Activated naive CD4-positive, alpha-beta T cell treated with anti-CD3 and anti-CD28 coated beads, Interleukin-2, amount 50 U/mL, for 16 hours (primary cell): ENCODE measurements at places on chromosomes 12 and 14.
A peak's percentile ranks its signal among the peaks of the same experiment; 100 is the strongest.

DNA sequence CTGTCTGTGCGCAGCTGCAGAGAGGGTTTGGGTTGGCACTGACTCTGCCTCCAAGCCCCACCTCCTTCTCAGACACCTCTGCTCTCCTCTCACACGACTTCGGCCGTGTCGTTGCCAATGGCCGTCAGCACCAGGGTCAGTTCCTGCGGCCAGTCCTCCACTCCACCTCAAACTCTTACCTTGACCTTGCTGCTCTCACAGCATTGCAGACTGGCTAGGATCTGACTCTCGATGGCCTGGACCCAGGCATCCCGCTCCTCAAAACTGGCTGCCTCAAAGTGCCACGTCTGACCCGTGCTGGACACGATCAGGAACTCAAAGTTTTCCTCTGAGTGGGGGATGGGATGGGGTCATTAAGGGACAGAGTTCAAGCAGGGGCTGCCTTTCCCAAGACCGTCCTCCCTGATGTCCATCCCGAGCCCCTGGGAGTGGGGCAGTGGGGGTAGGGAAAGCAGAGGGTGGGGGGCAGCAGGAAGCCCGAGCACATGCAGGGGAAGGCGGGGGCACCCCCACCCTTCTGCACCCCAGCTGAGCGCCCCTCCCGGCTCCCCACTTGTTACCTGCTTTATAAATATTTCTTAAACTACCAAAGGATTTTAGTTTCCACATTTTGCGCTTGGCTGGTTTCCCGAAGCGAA, 10.7 kb downstream of the AGAP2 start:
- no peak for DNase-seq

GRCh38 chr14:21038441-21039422, 3.4 kb upstream of the RNASE7 start:
- no peak for DNase-seq

DNA sequence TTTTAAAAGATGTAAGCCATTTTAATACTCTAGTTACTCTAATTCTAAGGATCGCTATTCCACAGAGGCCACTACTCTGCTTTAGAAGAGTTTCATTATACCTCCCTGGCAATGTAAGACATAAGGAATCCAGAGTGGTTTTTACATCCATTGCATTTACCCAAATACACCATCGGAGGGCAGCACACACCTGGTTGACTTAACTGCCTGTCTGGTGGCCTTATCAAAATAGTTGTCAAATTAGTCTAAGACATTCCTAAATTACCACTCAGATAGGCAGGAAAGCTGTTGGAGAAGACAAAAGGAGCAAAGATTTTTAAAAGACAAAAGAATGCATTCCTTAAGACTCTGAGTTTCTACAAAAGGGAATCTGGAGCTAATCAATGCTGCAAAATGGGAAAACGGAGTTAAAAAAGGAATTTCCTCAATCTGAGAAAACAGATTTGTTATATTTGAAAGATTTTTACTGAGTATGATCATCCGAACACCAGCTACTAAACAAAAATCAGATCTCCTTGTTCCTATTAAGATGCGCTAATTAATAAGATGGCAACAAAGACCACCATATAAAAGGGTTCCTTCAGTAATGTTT, 33.8 kb upstream of the FGD4 start:
- peak; percentile 16 for DNase-seq

DNA sequence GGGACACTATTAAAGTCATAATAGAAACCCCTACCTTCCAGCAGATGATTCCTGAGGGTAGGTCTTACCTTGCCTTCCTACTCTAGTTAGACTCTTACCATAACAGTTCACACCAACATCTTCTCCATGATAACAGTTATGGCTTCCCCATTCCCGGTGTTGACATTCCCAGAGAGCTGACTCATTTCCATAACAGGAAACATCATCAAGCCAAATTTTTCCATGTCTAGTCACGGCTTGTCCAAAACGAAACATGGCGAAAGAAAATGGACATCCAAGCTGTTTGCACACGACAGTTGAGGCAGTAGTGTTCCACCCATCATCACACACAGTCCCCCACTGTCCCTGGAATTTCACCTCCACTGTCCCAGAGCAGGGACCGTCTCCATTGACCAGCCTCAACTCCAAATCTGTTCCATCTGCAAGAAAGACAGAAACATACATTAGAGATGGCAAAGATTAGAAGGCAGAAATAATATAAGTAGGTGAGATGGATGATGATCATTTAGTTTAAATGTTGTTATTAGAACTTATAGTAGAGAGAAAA, 10.6 kb downstream of the CD163L1 start:
- no peak for DNase-seq

DNA sequence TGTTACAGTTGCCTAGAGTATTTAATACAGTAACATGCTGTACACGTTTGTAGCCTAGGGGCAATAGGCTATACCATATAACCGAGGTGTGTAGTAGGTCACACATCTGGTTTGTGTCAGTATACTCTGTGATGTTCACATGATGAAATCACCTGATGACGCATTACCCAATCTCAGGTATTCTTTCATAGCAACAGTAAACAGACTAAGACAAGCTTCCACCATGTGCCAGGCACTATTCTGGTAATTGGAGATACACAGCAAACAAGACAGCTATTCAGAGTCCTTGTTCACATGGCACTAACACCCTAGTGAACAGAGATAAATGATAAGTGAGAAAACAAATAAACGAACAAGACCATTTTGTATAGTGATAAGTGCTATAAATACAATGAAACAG, 3.8 kb upstream of the PDE3A start:
- DNase-seq = no peak

GRCh38 chr12:93518725-93519124, 51.4 kb downstream of the MRPL42 start:
- no peak for DNase-seq

GRCh38 chr14:72975770-72976169, 49.5 kb downstream of the DCAF4 start:
- DNase-seq = no peak

- no peak for DNase-seq
Measured at GRCh38 chr12:92012691-92013090, 133.0 kb downstream of the BTG1 start.

GRCh38 chr12:50230217-50230616, 53.1 kb downstream of the LIMA1 start:
- no peak for DNase-seq
